ENCODE measurements at places on chromosomes 12 and 14.

DNA sequence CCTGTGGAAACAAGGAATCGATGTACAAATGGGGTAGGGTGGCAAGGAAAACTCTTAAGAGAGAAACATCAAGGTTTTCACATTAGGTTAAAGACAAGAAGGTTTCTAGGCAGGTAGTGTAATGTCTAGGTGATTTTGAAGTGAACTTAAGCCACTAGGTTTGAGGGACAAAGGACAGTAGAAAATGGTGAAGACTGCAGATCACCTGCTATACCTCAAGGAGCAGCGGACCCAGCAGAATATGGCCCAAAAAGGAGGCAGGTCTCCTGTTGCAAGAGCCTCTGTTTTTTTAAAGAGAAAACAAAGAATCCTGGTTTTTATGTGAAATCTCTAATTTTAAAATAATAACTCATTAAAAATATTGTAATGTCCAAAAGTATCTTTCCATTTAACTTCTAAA is 178.1 kb downstream of the ACSS3 start:
- no peak for DNase-seq

DNA sequence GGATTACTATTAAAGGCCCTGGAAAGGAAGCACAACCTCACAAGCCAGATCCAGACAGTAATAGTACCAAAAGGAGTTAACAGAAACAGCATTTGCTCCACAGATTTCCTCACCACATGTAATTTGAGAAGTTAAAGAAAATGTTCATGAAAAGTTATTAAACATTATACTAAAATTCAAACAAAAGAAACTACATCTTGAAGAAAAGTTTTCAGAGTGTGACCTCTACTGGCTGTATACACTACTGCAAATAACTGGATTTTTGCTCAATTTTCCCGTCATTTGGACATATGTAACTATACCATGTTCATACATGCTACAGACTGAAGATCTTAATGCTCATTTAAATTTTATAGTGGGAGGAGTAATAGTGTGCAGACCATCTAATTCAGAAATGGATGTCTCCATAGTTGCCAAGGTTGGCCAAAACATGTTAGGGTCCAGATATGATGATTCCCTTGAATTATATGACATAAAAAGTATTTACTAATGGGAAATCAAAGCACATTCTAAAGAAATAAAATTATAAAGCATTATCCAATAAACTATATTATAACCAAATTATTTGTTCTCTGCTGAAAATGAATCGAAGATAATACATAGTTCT is 5.6 kb downstream of the KRR1 start:
- DNase-seq: no peak

- DNase-seq: no peak
Observed at GRCh38 chr12:110957159-110957558, 36.8 kb upstream of the MYL2 start.

DNA sequence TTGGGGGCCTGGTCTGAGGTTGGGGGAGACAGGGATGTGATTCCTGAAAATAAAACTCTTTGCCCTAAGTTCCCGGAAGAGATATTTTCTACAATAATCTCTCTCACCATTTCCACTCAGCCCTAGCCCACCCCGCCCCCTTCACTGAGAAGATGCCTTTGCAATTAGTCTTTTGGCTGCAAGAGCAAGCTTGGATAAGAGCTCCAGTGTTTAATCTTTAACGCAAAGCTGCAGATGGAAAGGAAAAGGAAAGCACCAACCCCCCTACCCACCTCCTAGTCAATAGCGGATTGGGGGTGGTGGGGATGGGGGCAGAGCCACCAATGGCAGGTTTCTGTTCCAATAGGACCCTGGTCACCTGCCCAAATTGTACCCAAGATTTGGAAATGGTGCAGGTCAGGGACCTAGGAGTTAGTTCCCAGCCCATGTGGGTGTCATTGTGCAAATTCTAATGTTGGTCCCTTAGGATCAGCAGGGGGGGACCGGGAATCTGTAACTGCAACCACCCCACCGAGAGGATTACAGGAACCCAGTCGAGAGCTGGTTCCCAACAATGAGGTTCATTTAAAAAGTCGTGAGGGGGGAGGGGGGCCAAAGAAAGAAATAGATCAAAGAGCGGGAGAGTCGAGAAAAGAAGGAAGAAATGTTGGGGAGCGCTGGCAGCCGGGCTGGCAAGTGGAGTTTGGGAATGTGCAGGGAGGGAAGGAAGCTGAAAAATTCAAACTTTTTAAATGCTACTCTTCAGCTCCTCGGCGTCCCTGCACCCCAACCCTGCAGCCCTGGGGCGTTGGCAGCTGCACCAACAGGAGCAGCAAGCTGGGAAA is 1.6 kb downstream of the ZFP36L1 start:
- no peak for DNase-seq

Measured in left cardiac atrium (tissue), 4 donors.